ENCODE measurements at places on chromosomes 2 and 18.
A peak's percentile ranks its signal among the peaks of the same experiment; 100 is the strongest.

DNA sequence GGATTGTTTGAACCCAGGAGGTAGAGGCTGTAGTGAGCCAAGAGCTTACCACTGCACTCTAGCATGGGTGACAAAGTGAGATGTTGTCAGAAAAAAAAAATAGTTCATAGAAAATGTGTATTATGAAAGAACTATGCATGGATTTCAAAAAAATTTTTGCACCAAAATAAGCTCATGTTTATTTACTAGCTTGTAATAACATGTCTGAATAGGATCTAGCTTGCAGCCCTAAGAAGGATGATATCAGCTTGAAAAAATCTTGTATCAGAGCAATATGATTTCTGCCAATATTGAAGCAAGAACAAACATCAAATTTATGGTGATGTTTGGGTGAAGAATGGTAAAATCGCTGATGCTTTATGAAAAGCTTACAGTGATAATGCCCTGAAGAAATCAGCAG lies 97.0 kb upstream of the RFX8 start:
- no peak for DNase-seq

DNA sequence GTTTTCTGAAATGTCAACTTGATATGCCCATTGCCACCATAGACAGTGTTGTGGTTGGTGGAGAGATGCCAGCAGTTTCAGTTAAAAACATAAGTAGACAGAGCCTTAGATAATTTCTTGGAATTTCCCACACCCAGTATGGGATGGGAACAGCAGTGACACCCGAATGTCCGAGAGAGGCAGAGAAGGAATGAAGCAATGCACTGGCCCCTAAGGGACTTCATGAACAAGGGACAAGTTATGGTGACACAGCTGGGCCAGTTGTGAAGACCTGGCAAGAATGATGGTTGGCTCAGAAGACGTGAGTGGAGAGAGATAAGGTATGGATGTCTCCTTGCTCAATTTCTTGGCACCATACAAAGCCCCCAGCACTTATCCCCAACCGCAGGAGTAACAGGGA lies 165.2 kb upstream of the APCDD1 start:
- no peak for DNase-seq

DNA sequence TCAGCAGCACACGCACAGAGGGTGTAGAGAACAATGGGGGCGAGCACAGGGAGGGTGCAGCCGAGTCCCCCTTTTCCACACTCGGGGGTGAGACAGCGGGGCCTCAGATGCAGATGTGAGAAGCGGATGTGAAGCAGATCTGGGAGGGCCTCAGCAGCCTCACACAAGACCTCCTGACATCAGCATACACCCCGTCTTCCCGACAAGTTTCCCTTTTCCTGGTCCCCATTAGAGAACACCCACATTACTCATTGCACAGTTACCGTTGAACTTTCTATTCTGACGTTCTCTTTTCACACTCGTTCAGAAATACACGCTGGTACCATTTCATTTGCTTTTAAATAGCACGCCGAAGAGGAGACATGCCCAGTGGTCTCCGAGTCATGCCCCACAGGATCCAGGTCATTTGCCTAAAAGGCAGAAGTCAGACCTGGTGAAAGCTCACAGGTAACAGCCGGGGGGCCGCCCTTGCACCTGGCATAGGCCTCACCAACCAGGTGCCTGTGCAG lies 129.5 kb upstream of the ID2 start:
- peak; percentile 67 for DNase-seq

- no peak for DNase-seq
Observed at GRCh38 chr2:14565666-14566065, 66.9 kb upstream of the LRATD1 start.

DNA sequence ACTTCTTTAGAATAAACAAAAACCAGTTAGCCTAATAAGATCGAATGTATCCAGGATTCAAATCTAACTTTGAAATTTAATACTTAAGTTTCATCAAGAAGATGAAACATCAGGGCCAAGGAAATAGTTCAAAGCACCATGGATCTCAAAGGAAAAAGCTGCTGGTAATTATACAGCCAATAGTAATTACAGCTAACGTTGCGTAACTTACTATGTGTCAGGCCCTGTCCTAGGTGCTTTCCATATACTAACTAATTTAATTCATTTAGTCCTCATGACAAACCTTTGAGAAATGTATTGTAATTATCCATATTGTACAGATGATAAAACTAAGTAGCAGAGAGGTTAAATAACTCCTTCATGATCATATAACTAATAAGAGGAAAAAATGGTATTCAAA lies 598.6 kb downstream of the NYAP2 start:
- DNase-seq: no peak

DNA sequence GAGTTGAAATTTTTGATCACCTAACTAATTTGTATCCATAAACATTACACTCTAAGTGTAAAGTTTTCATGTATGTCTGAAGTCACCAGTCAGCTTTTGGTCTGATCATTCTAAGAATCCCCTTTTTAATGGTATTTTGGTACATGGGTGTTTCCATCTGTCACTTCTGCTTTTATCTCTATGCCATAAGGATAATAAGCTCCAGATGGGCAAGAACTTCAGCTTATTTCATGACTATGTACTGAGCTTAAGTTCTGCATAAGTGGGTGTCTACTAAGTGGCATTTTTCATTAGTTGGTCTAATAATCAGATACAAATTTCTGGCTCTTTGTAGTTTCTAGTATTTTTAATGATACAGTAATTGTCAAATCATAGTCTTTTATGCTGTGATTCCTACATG lies 20.4 kb downstream of the UBXN4 start:
- DNase-seq: no peak

- no peak for DNase-seq
Observed at GRCh38 chr18:58557008-58557435, 71.9 kb downstream of the ALPK2 start.

- no peak for DNase-seq
Observed at GRCh38 chr2:67566958-67567635, 170.0 kb downstream of the ETAA1 start.

- DNase-seq: no peak
Observed at GRCh38 chr2:46352621-46353020, 55.4 kb downstream of the EPAS1 start.

DNA sequence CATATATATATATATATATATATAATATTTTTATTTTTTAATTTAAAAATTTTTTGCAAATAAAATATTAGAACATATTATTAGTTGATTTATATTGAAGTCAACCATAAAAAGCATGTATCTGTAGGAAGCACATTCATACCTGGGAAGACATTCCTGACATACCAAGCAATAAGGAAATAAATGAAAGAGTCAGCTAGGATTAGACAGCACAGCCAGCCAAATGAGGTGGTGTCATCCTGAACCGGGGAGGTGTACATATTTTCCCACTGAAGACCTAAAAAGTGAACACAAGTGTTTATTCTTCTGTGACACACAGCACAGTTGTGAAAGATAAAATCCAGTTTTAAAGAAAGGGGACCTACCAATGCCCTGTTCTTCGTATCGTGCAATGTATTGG lies 149.2 kb downstream of the ABCA12 start:
- no peak for DNase-seq

DNA sequence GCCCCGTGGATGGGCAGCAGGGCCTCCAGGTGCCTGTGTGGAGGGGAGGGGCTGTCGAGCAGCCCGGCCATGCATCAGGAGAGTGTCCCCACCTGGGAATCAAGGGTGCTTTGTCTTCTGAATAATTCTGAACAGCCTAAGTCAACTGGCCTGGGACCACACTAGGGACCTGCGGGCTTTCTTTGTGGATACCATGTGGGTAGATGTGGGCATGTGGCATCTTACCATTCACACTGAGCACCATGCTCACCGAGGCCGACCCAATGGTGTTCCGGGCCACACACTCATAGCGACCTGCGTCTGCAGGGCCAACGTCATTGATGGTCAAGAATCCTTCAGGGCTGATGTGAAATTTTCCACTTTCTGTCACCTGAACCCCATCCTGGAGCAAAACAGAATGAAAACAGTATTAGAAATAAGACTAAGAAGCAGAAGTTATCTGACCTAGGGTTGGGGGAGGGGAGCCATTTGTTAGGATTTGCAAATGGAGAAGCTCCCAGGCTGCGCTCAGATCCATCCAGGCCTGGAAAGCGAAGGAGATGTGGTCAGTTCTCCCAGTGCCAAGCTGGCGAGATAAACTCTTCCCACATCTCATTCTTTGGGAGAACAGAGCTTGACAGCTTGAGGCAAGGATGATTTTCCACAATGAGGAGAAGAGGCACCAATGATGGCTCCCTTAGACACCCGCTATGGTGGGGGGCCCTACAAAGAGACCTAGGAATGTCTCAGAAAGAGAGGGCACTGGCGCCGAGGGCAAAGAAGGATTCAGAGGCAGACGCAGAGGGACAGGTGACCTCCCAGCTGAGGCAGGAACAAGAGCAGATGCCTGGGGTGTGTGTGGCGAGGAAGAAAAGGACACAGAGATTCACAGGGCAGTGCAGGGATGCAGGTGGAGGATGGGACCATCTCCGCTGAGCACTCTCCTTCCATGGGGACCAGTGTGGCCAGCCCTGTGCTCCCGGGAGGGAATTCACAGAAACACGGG lies 83.4 kb downstream of the PXDN start:
- peak; percentile 69 for DNase-seq

DNA sequence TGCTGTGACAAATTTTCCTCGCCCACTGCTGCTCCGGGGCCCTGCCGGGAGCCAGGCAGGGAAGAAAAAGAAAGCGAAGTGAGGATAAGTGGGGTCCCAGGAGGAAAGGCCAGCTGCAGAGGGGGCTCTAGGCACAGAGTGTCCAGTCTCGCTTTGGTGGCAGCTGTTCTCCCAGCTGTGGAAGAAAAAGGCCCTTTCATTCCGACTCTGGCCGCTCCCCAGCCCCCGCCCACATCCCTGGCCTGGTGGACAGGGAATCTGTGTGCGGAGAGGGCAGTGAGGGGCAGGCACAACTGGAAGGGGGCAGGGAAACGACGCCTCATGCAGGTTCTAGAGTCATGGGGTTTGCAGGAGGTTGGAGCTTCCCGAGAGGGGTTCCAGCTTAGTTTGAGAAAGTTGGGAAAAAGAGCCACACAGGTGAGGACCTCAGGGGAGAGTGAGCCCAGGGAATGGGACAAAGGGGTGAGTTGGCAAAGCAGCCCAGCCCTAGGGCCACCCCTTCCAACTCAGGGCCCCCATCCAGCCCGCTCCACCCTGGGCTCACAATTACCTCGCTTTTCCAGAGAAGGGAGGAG lies 1.8 kb downstream of the RTKN start:
- peak; percentile 92 for DNase-seq
